ENCODE measurements at places on chromosomes 5 and 9.
A peak's percentile ranks its signal among the peaks of the same experiment; 100 is the strongest.

DNA sequence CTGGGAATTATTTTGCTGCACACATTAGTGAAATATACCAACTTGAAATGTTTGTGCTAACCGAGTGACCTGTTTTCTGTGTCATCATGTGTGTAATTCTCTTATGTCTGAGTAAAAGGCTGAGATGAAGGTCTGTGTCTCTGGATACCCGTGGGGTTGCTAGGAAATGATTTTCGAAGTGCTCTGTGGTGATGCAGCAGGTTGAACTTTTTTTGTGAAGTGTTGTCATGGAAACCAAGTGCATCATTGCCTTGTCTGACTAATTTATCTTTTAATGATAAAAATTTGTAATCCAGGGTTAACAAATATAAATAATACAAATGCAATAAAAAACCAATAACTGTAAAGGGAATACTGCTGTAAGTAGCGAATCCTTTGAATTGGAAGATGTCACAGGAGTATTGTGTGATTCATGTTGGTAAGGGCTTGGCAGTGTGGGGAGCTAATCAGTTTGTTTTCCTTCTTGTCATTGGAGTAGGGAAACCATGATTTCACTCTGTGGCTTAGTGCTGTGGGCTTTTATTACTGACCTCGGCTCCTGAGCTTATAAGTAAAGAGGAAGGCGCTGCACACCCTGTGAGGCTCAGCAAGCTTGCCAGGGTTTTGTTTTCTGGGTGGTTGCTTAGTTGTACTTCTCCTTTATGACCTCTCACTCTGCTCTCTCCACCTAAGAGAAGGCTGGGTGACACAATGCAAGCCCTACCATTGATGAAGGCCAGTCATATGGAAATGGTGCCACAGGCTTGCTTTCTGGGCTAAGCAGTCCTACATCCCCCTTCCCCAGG, 22.3 kb downstream of the PDE8B start:
- no peak for ATAC-seq

GRCh38 chr5:52987711-52988331, 1.3 kb upstream of the ITGA2 start:
- ATAC-seq: peak; percentile 79

- no peak for ATAC-seq
Observed at GRCh38 chr5:159402311-159402710, 72.0 kb upstream of the IL12B start.

DNA sequence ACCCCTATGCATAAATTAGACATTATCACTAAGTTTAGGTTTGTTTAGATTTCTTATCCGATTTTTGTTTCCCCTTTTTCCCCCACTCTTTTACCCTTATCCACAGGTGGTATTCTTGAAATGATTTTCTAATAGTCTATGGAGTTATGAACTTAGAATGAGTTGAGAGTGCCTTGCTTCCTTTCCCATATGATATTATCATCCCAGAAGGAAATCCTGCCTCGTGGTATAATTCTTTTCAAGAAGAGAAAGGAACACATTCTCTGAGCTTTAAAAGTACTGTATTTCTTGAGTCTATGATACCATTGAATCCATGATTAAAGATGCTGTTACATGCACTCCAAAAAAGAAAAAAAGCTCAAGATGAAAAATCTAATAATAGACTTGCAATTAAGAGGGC, 76.9 kb upstream of the ADAMTSL1 start:
- ATAC-seq: no peak

DNA sequence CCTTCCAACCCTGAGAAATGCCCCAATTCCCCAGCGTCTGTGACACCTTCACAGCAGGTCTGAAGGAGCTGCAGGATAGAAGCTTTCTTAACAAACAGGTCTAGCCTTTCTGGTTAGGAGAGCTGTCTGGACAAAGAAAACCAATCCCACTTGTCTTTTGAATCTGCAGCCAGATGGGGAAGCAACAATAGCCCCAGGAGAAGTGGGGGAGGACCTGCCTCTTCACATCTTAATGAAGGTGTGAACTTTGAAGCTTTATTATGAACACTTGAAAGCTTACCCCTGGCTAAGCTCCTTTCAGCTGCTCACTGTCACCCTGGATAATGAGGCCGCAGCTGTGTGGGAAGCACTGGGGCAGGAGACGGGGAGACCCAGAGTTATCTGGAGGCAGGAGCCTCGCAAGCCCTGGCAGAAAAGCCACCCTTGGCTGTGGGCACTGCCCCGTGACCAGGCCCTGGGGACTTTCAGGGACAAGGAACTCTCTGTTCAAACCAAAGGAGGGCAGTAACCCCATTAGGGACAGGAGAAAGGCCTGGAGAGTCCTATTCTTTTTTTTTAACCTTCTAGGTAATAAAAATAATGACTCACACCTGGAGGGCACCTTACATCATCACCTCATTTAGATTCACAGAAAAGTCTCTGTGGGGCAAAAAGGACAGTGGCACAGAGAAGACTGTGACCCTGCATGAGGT, 151.8 kb upstream of the RAD23B start:
- no peak for ATAC-seq

GRCh38 chr5:92147798-92148197, 764.7 kb upstream of the ARRDC3 start:
- ATAC-seq: no peak

GRCh38 chr5:159916841-159917761, 819 bp downstream of the ADRA1B start:
- ATAC-seq: no peak

GRCh38 chr9:28379082-28379481, 805.8 kb upstream of the C9orf72 start:
- ATAC-seq: no peak

- no peak for ATAC-seq
Observed at GRCh38 chr9:34419716-34420504, 38.5 kb downstream of the FAM219A start.

GRCh38 chr9:114634387-114634786, 23.2 kb downstream of the TEX53 start:
- no peak for ATAC-seq

DNA sequence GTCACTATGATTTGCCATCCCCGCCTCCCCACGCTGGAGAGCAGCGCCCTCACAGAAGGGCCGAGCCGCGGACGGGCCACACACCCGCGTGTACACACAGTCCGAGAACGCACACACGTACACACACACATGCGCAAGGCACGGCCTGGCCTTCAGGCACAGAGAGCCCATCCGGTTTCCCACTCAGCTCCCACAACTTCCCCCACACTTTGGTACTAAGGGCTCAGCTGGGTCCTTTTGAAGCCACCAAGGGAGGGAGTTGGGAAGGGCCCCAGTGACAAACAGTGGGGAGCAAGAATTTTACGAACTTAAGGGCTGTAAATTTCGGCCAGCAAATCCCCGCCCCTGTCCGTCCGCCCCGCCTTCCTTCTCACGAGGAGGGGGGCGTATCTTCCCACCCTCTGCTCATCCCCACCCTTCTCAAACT, 133.3 kb upstream of the HAND1 start:
- ATAC-seq: no peak

DNA sequence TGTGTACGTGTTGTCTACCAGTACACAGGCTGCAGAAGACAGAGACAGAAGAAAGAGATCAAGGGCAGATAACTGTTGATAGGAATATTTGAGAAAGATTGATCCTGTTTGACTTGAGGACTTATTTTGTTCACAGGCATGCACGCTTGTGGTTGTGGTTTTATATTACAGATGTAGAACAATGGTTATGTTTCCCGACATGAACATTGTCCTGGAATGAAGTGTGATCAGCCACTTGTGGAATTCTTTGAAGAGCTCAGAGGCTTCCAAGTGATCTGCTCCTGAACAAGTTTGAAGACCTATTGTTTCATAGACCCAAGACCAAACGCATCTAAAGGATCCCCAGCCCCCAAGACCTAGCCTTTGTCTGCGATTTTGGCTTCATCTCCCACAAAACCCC, 13.7 kb downstream of the TEX53 start:
- ATAC-seq: no peak

DNA sequence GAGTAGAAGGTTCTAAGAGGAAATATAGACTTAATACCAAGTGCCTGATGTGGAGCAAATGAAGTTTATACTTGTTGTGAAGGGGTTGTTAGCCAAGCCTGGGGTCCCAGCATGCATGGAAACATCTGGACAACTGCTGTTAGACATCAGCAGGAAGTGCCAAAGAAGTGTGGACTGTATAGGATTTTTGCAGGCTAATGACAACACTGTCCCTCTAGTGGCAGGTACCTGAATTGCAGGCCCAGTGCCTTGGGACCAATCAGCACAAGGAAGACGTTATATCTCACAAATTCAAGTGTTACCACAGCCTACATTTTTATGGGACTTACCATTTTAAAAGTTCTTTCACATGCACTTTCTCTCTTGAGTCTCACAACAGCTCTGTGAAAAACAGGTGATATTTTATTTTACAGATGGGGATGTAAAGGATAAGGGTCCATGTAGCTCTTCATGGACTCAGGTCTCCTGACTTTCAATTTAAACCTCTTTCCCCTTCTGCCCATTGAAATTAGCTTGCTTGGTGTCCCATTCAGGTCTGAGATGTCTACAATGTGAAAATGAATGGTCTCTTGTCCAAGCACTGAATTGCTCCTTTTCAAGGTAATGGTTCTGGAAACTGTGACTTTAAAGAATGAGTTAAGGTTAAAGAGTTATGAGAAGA, 89.0 kb upstream of the MAP1B start:
- ATAC-seq: no peak

- no peak for ATAC-seq
Observed at GRCh38 chr5:76165711-76166374, 82.7 kb downstream of the SV2C start.

DNA sequence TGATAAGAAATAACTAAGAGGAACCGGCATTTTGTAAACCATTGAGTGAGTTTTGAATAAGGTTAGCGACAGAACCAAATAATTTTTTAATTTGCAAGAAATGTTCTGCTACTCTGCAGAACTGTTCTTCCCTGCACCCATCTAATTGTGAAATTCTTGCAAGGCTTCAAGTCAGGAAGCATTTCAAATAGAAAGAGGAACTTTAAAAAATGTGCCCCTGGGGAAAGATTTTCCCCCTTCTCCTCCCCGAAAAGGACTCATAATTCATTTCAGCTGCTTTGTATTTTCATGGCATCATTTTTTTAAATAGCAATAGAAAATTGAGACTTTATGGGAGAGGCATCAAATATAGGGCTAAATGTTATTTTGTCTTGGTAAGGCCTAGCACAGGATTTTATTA, 180.9 kb upstream of the ANKRD55 start:
- no peak for ATAC-seq

- no peak for ATAC-seq
Observed at GRCh38 chr9:16057541-16057940, 504.7 kb downstream of the CCDC171 start.

DNA sequence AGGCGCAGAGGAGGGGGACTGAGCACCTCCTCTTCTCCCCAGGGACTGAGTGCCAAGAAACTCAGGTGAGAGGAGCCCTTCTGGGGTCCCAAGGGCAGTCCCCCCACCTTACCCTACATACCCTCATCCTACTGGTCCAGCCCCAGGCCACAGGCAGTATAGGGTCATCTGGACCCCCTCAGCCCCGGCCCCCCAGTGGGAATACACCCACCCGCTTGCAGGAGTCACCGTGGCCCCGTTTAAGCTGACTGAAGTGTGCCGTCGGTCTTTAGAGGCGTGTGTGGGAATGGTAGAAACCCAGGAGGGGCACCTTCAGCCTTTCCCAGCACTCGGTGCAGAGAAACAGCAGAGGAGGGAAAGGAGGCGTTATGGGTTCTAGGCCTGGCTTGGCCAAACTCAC, 30.8 kb downstream of the COL15A1 start:
- no peak for ATAC-seq

DNA sequence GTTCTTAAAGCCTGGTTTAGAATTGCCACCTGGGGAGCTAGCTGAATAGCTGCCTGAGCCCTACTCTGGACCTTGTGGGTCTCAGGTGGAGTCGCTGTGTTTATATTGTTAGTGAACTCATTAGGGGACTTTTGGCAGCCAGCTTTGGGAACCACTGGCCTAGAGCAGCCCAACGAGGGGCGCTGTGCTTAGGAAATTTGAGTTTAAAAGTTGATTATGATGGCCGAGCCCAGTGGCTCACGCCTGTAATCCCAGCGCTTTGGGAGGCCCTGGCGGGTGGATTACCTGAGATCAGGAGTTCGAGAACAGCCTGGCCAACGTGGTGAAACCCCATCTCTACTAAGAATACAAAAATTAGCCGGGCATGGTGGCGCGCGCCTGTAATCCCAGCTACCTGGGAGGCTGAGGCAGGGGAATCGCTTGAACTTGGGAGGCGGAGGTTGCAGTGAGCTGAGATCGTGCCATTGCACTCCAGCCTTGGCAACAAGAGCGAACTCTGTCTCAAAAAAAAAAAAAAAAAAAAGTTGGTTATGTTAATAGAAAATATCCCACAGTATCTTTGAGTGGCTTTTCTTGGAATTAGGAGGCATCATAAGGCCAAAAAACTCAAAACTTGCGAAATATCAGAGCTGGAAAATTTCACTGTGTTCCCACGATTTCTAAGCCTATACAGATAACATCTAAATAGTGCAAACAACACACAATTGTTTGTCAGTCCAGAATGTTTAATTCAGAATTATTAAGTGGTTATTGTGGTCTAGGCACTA, 809 bp downstream of the MCCC2 start:
- peak; percentile 0 for ATAC-seq

- ATAC-seq: no peak
Observed at GRCh38 chr9:79522793-79523192, 49.0 kb upstream of the TLE4 start.

DNA sequence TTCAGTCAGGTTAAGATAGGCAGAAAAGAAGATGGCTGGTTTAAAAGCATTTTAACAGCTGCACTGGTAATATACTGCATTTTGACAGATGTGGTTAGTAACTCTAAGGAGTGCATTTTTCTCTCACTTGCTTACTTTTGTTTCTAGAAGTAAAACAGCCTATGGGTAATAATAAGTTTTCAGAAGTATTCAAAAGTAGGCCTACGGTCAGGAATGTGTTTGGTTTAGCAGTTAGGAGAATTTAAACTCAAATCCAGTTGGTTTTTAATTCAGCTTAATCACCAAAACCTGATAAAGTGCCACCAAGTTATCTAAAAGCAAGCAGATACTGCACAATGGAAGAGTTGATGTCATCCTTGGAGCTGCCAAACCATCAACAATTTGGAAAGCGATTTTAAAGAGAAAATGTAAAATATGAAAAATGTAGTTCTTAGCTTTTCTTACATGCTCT, 160.3 kb downstream of the ARSB start:
- ATAC-seq: no peak

GRCh38 chr5:132668706-132669454, 4.9 kb upstream of the IL4 start:
- ATAC-seq: peak; percentile 7
